ENCODE measurements at places on chromosomes 4 and X.

DNA sequence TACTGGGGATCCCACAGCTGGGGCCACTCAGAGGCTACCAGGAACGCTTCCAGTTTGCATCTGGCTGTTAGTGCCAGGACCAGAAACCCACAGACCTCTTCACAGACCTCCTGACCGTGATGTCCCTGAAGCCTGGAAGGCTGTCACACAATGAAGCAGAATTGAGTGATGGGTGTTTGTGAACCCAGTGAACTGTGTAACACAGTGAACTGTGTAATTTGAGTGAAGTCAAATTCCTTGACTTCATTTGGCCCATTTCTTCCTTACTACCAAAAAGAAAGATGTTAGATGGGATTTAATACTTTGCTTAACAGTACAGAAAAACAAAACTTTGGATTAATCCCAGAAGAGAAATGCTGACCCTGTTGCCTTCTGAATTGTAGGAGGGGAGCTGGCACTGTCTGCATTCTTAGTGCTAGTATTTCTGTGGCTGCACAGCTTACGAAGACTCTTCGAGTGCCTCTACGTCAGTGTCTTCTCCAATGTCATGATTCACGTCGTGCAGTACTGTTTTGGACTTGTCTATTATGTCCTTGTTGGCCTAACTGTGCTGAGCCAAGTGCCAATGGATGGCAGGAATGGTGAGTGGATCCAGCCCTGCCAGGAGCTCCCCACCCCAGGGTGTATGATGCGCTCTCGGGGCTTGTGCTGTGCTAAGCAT lies 17.8 kb downstream of the SRD5A3 start:
- no peak for DNase-seq

GRCh38 chr4:160403081-160403480 lies 1300.2 kb downstream of the RAPGEF2 start:
- DNase-seq = no peak

- no peak for DNase-seq
These were observed 154.1 kb upstream of the TRAM1L1 start for GRCh38 chr4:117239434-117239833.

- no peak for DNase-seq
These were observed 153.0 kb downstream of the REELD1 start for GRCh38 chr4:146367347-146367746.

DNA sequence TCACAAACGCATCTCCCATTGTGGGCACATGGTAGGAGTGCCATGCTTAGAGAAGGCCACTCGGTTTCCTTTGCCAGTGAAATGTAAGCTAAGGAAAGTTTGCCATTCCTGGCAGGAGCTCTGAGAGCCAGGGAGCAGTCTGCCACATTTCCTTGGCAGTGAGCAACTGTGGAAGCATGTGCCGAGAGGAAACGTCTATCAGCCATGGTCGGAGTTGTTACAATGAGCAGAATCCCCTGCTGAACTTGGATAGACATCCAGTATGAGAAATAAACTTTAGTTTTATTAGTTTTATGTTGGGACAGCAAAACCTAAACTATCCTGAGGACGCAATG lies 51.1 kb downstream of the ENOPH1 start:
- no peak for DNase-seq

- DNase-seq = no peak
These were observed 9.7 kb downstream of the MAEA start for GRCh38 chr4:1299301-1299860.

GRCh38 chr4:10762561-10762960 lies 78.0 kb upstream of the CLNK start:
- DNase-seq = no peak

- DNase-seq = no peak
These were observed 31.6 kb upstream of the NAP1L5 start for GRCh38 chr4:88729146-88729760.

DNA sequence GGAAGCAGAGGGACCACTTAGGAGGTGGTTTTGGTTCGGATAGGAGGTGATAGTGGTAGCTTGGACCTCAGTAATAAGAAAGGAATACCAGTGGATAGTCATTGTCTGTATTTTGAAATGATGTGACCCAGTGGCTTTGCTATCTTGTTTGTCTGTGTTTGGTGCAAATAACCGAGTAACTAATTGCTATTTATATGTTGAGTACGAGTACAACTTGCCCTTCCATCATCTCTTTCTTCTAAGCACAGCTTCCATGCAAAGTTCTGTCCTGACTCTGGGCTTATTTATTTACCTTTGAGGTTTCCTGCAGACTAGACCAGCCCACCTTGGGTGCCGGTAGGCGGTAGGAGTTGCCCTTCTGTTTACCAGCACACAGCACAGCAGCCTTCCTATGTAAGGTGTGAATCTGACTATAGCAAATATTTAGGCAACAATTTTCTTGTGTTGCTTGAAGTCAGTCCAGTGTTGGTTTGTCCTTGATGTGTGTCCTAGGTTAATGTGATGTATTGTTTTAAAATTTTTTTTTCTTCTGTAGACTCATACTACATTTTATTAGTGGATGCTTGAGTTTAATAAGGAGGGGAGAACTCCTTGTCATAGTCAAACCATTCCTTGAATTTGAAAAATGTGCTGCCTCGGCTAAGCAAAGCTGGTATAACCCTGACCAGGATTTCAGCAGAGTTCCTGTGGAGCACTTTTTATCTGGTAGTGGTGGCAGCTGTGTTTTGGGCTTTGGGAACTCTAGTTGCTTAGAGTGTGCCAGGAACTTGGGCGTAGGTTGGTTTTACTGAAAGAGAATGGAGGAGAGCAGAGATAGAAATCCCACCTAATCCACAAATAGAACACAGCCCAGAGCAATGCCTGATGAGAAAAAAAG lies 21.9 kb downstream of the PTTG2 start:
- no peak for DNase-seq

GRCh38 chrX:107738768-107739167 lies 36.8 kb downstream of the TSC22D3 start:
- no peak for DNase-seq

DNA sequence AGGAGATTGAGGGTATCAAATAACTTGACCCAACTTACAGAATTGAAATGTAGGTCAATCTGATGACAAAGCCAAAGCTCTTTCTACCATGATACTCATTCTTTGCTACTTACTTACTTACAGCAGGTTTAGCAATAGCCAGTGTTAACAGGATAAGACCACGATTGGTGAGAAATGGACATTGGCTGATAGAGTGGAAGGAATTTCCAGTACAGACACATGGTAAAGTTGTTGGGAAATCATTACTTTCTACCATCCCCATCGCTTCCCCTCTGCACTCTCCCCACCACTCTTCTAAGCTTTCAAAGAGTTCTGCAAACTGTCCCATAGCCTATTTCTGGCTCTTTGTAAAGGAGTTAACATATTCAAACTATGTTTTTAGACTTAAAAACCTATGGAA lies 119.7 kb downstream of the CHRNA9 start:
- DNase-seq = no peak

DNA sequence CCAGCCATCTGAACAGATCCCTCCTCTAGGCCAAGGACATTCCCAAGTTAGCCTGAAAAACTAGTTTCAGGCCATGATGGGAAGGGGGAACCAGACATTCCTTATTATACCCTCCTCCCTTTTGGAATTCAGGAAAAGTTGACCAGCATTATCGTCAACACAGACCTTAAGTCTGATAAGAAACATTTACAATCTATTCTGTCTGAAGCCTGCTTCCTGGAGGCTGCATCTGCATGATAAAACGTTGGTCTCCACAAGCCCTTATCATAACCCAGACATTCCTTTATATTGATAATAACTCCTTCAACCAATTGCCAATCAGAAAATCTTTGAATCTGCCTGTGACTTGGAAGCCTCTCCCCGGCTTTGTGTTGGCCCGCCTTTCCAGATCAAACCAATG lies 44.3 kb downstream of the EFHC2 start:
- no peak for DNase-seq

DNA sequence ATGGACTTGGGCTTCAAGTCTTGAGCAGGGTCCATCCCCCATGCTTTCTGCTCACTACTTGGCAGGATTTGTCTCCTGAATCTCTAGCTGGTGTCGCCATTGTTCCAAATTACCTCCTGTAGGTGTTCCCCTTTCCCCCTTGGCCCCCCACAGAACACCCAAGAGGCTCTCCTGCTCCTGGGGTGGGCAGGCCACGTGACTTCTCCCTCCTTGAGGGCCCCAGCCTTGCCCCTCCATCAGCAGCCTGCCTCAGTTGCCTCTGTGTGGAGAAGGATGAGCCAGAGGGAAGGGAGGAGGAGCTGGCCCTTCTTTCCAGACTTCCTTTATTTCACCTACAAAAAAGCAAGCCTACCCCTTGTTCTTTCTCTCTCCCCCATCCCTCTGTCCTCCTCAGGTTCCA lies 1.8 kb downstream of the GPR78 start:
- DNase-seq = no peak

- DNase-seq = no peak
These were observed 118.2 kb downstream of the VCX2 start for GRCh38 chrX:8052909-8053308.

All from hematopoietic multipotent progenitor cell treated with erythropoietin and hydrocortisone succinate and interleukin-3 and kit ligand, for 15 days (in vitro differentiated cells).